ENCODE measurements at places on chromosomes 6 and 20.

DNA sequence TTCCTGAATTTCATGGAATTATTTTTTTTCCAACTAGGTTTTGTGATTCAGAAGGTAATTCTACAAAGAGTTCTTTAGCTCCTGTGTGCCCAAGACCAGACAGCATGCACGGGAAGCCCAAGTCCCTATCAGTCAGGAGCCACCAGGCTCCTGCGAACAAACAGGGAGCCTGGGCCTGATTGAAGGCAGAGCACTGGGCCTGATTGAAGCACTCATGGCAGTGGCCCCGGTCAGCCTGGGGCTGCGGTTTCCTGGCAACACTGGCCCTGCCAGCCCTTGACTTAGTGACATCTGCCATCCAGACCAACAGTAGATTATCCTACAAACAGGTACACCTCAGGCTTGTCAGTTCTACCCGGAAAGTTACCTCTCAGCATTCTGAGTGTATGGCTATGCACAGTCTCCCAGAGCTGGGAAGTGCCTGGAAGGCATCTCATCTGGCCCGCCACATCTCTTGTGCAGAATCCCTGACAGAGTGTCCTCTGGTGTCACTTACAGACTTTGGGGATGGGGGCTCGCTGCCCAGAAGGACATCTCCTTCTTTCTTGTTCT, 133.8 kb downstream of the VEGFA start:
- DNase-seq = no peak

DNA sequence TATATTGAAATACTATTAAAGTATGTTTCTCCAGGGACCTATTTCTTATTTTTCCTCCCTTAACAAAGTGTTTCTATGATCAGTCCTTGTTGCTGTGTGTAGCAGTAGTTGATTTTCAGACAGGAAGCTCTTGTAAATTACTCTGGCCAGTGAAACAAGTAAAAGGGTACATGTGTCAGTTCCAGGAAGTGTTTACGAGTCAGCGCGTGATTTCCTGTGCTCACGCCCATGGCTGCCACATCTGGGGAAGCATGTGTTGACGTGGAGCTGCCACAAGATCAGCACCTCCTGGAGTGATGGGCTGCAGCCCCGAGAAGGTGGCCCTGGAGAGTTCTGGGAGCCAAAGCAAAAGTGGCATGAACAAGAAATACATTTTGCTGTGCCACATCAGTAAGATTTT, 38.6 kb upstream of the GGTLC1 start:
- DNase-seq = peak; percentile 44

- DNase-seq = no peak
Measured at GRCh38 chr6:5909721-5910120, 97.0 kb downstream of the NRN1 start.

- DNase-seq = no peak
Measured at GRCh38 chr20:40628877-40629276, 60.2 kb downstream of the MAFB start.
